ENCODE measurements at places on chromosomes 3 and 15.

- DNase-seq, result no peak
These were observed 51.8 kb downstream of the SLC12A8 start for GRCh38 chr3:125160606-125161371.

DNA sequence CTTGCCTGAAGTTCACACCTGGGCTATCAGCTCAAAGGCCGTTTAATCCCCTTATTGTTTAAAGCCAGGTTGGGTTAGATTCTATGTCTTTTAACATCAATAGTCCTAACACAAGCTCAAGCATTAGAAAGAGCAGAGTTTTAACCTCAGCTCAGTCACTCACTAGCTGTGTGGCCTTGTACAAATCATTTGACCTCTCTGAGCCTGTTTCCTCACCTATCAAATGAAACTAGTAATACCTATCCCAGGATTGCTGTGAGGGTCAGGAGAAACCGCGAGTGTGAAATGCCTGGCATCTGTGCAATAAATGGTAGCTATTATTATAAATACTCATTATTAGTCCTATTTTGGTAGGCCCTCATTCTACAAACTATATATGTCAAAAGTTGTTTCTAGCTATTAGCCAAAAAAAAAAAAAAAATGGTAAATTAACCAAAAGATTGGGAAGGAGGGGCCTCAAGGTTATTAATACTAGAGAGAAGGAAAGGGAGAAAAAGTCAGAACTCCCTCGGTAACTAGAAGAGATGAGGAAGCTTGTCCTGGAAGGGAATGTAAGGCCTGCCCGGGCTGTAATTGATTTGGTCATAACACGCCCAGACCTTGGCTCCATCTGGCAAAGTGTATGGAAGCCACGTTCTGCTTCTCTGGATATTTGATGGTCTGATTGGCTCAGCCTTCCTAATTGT lies 510.5 kb upstream of the PROK2 start:
- DNase-seq, result no peak

DNA sequence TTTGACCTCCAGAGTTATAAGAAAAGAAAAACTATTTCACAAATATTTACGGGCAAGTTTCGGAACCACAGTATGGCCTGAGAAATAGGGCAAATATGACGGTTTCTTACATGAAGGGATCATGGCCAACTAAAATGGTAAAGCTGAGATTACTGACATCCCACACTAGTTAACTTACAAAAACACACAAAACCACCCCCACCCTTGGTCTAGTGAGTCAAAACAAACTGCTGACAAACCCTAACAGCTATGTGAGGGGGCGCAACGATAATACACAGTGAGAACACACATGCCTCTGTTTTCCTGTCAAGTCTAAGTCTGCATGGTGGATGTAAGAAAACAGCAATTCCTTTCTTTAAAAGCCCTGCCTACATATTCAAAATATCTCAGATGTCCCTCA lies 32.3 kb downstream of the CBLB start:
- peak; percentile 80 for DNase-seq

DNA sequence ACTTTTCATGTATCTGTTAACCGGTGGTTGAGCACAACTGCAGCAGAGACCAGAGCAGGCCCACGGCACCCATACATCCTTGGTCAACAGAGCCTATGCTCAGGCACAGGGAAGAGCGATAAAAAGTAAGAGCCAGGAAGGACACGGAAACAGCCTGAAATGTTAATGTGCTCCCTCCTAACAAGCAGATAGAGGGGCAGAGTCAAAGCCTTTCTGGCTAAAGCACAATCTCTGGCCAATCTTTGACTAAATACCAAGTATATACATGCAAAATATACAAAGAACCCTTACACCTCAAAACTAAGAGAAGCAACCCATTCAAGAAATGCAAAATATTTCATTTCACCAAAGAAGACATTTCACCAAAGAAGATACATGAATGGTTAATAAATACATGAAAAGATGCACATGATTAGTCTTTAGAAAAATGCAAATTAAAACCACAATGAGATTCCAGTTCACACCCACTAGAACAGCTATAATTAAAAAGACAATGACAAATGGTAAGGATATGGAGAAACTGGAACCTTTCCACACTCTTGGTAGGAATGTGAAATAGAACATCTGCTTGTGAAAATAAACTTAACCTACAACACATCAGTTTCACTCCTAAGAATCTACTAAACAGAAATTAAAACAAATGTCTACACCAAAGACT lies 88.0 kb downstream of the OSBPL10 start:
- peak; percentile 24 for DNase-seq

DNA sequence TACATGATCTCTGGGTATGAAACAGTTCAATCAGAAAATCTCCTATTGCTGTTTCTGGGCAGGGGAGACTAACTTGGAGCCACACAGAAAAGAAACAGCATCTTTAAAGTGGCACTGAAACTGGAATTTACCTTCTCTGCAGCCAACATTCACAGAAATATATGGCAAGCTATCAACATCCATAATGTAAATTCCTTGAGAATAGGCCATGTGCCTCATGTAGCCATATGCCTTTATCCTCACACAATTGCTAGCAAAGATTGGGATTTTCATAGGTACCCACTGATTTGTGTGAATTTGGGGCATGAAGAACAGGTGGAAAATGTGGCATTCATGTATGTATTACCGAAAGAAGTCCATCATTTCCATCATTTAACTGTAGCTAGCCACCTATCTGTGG lies 386.3 kb upstream of the TMCO5A start:
- no peak for DNase-seq

Data from HCEC 1CT (cell line).